ENCODE measurements at places on chromosomes 16 and 17.

DNA sequence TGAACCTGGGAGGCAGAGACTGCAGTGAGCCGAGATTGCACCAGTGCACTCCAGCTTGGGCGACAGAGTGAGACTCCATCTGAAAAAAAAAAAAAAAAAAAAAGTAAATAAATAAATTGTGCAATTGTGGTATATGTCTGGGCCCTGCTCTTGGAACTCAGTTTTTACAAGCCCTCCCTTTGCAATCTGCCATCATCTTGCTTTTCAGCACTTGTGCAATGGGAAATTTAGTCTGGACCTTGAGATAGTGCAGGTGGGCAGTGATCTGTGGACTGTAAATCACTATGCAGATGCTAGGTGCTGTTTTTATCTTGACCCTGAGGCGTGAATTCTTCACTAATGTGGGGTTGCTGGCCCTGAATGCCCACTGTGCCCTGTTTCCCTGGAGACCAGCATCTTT is 6.5 kb upstream of the RAP1GAP2 start:
- no peak for DNase-seq

GRCh38 chr17:48544349-48545021 is 424 bp downstream of the HOXB2 start:
- DNase-seq = no peak

DNA sequence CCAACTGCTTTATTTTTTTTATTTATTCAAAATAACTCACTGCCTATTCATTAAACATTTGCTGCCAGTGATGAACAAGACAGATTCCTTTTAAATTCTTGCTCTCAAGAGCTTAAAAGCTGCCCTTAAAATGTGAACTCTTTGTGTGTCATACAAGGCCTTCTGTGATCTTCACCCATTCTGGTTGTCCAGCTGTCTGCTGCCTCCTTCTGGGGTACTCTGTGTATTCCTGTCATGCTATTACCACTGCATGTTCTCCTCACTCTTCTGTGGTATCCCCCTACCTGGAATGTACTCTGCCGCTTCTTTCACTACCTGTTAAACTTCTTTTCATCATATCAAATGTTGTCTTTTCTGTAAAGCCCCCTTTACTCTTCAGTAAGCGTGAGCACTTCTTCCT is 165.8 kb downstream of the CHD9 start:
- DNase-seq = no peak

- DNase-seq = no peak
Measured at GRCh38 chr16:85048921-85049562, 21.4 kb downstream of the KIAA0513 start.

GRCh38 chr16:74775255-74775654 is 635 bp upstream of the FA2H start:
- DNase-seq = no peak

GRCh38 chr17:78608804-78609186 is 31.6 kb upstream of the DNAH17 start:
- no peak for DNase-seq

DNA sequence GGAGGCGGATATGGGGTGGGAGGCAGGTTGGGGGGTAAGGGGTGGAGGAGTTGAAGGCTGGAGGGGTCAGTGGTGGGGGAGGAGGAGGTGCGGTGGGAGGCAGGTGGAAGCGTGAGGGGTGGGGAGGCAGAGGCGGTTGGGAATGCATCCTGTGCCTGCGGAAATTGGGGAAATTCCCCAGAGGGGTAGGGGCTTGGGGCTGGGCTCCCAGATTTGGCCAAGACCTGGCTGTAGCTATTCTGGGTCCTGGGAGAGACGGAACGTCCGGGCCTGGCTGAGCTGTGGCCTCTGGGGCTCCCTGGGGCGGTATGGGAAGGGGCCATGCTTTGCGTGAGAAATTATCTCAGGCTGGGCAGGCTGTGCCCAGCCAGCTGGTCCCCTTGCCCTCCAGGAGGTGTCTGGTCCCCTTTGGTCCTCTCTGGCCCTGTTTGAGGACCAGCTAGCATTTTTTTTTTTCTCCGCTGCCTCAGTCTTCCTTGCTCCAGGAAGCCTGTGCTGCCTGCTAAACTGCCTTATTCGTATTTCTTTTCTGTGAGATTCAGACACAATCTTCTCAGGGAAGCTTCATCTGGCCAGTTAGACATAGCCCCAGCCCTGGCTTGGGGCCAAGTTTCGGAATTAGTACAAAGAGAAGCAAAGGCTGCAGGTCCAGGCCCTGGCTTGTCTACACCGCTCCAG is 7.3 kb upstream of the TRPV2 start:
- no peak for DNase-seq

DNA sequence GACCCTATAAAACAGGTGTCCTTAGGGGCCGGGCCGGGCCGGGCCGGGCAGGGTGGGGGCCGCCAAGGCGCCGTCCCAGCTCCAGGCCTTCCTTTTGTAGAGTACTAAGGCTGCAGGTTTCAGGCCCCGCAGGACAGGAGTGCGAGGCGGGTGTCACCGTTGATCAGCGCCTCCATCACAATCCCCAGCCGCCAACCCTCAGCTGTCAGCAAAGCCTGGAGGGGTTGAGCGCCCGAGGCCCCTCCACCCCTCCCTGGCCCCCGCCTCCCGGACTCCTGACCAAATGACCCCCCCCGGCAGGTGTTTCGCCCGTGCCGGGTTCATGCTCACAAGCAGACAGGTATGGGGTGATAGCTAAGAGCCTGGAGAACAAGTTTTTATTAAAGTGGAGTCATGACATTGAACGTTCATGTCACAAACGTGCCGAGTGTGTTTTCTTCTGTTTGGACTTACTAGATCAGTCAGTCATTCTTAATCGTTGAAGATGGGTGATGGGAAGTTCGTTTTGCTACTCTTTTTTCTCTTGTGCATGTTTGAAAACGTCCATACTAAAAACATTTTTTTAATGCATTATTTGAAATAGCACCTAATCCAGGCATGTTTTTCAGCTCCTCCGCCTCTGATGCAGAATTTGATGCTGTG is 534 bp downstream of the ARL2BP start:
- no peak for DNase-seq

GRCh38 chr17:29582254-29582765 is 7.1 kb downstream of the GIT1 start:
- no peak for DNase-seq

- DNase-seq = no peak
Measured at GRCh38 chr17:29677221-29677791, 54.6 kb upstream of the CORO6 start.

GRCh38 chr17:37382056-37382455 is 6.3 kb downstream of the C17orf78 start:
- no peak for DNase-seq

DNA sequence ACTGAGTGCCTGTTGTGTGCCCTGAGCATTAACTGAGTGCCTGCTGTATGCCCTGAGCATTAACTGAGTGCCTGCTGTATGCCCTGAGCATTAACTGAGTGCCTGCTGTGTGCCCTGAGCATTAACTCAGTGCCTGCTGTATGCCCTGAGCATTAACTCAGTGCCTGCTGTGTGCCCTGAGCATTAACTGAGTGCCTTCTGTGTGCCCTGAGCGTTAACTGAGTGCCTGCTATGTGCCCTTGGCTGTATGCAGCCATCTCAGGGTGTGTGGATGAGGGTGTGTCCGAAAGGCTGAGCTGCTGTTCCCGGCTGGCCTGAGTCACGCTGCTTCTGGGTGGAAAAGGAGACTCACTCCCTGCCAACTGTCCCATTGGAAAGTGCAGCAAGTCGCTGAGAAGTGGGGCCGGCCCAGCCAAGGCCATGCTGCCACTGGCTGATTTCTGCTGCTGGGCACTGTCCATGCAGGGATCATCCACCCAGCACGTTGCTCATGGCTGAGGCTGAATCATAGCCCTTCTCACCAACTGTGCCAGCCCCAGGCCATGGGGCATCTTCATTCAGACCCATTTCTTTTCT is 113.8 kb downstream of the OR1D5 start:
- no peak for DNase-seq

DNA sequence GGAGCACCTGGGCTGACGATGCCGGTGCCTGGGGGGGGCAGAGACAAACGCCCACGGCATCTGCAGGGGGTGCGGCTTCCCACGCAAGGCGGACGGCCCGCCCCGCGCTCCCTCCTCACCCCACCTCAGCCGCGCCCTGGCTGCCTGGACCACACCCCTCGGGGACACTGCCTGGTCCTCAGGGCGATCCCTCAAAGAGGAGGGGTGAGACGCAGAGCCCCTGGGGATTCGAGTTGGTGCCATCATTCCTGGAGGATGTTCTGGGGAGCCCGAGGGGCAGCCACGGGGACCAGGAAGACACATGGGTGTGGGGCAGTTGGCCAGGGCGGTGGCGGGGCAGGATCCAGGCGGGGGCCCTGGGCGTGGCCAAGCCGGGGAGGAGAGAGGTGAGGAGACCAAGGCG is 3.9 kb downstream of the IGFALS start:
- DNase-seq = no peak

All from stimulated activated CD4-positive, alpha-beta T cell treated with anti-CD3 and anti-CD28 coated beads, Interleukin-1b, Interleukin-23, amount 100 ng/mL, for 24 hours (primary cell).